Activated T-cell treated with anti-CD3 and anti-CD28 coated beads, Interleukin-2, amount 50 U/mL, for 24 hours (primary cell): ENCODE measurements at places on chromosomes 7 and 10.

DNA sequence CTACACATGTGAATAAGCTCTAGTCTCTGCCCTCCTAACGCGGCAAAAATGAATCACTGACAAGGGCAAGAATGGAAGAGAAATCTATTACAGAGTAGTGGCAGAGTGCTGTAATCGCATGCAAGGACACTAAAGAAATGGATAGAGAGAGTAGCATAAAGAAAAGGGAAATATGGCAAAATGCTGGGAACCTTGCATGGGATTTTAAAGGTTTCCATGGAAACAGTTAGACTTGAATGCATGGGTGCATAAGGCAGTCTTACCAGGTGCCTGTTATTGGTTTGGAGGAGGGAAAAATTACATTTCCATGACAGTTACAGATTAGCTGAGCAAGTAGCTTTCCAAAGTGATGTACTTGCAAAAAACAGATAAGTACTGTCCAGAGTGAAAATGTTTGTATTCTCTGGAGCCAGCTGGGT, 233.4 kb downstream of the PTN start:
- H3K4me3 ChIP-seq, result no peak overlapping the region
- DNase-seq, result no peak
- H3K36me3 ChIP-seq, result no peaks in the 10 kb centered on the region
- H3K27me3 ChIP-seq, result no peaks in the 10 kb centered on the region
- H3K4me1 ChIP-seq, result no peaks in the 10 kb centered on the region

DNA sequence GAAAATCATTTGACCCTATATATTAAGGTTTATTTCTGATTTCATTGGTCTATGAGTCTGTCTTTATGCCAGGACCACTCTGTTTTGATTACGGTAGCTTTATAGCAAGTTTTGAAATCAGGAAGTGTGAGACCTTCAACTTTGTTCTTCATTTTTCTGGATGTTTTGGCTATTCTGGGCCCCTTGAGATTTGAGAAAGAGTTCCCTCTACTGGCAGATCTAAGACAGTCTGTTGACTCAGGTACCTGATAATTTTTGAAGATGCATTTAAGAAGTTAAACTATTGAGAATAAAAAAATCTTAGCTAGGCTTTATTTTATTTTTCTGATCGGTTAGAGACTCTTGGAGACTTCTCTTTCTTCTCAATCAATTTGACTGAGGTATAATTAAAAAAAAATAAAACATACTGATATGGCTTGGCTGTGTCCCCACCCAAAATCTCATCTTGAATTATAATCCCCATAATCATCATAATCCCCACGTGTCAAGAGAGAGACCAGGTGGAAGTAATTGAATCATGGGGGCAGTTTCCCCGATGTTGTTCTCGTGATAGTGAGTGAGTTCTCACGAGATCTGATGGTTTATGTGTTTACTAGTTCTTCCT, 209.2 kb downstream of the SNX10 start:
- no peaks in the 10 kb centered on the region for H3K36me3 ChIP-seq
- no peak for DNase-seq
- no peak overlapping the region for H3K27ac ChIP-seq
- H3K4me3 ChIP-seq, result no peak overlapping the region

- no peak overlapping the region for H3K27ac ChIP-seq
- H3K27me3 ChIP-seq, result no peaks in the 10 kb centered on the region
- no peak for DNase-seq
- peaks cover 79% of the 10 kb centered on the region for H3K4me1 ChIP-seq
- H3K36me3 ChIP-seq, result peaks cover 50% of the 10 kb centered on the region
These were observed 15.4 kb downstream of the STAM start for GRCh38 chr10:17659365-17659764.

DNA sequence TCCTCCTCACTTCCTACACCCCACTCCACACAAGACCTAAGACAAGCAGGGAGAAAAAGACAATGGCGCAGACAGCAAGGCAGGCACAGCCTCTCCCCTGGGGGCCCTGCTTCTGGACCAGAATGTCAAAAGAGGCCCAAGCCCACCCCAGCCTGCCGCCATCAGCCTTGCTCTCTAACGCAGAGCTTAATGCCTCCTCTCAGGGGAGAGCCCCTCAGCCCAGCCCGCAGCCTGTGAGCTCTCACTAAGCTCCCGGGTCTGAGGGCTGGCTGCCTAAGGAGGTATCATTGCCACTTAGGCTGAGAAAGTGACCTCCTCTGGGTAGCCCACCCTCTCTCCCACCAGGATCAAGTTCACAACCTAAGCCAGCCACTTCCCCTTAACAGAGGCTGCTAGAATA, 16.7 kb downstream of the SLIT1 start:
- no peaks in the 10 kb centered on the region for H3K4me1 ChIP-seq
- no peak for DNase-seq

- DNase-seq, result no peak
- no peak overlapping the region for H3K27ac ChIP-seq
- peaks cover 2% of the 10 kb centered on the region for H3K4me1 ChIP-seq
- H3K36me3 ChIP-seq, result no peaks in the 10 kb centered on the region
- H3K4me3 ChIP-seq, result no peak overlapping the region
These were observed 143.4 kb downstream of the HERPUD2 start for GRCh38 chr7:35551321-35552081.

GRCh38 chr7:39349452-39350123, 216.6 kb upstream of the YAE1 start:
- no peak for DNase-seq
- H3K27ac ChIP-seq, result no peak overlapping the region
- H3K36me3 ChIP-seq, result no peaks in the 10 kb centered on the region
- peaks cover 6% of the 10 kb centered on the region for H3K27me3 ChIP-seq
- no peaks in the 10 kb centered on the region for H3K4me1 ChIP-seq
- no peak overlapping the region for H3K4me3 ChIP-seq

- peaks cover 10% of the 10 kb centered on the region for H3K4me1 ChIP-seq
- H3K4me3 ChIP-seq, result no peak overlapping the region
- no peak overlapping the region for H3K27ac ChIP-seq
- no peaks in the 10 kb centered on the region for H3K36me3 ChIP-seq
These were observed 330.0 kb upstream of the C7orf33 start for GRCh38 chr7:148260599-148260998.

DNA sequence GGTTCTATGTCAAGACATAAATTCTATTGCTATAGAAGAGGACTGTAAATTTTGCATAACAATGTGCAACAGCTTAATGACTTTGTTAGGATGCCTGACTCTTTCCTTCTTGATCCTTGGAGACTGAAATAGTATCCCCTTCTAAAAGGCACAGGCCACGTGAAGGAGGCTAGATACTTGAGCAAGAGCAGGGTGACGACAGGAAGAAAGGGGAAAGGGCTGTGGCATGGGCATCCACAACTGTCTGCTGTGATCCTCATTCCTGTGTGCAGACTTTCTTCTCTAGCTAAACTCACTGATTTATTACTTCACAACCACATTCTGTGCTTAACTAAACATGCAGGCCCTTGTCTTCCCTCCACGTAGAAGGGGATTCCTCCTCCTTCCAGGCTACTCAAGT, 1111.8 kb upstream of the C7orf33 start:
- H3K36me3 ChIP-seq, result no peaks in the 10 kb centered on the region
- DNase-seq, result no peak
- H3K27me3 ChIP-seq, result no peaks in the 10 kb centered on the region
- no peak overlapping the region for H3K27ac ChIP-seq
- no peak overlapping the region for H3K4me3 ChIP-seq

DNA sequence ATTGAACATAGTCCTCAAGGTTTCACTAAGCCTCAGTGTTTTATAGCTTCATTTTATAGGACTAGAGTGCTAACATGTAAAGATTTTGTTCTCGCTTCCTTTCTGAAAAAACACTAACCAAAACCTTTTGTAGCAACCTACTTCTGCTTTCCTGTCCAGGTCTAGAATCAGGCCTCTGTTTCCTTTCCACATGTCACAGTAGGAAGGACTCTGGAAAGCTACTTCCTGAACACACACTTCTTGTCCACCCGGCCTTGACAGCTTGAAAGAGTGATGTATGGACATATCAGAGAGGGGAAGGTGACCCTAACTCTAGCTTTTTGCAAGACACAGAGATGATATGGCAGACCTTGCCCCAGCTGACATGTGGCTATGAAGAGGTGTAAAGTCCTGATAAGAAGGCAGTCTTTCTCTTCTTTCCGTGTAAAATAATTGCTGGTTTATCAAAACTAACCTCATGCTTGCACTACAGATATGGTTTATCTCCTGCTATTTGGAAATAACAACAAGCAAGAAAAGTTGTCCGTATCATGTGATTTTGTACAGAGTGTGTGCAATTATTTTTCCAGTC, 175.4 kb downstream of the SKAP2 start:
- no peaks in the 10 kb centered on the region for H3K4me1 ChIP-seq
- no peak for DNase-seq
- no peak overlapping the region for H3K4me3 ChIP-seq
- H3K27ac ChIP-seq, result no peak overlapping the region

- no peaks in the 10 kb centered on the region for H3K4me1 ChIP-seq
- H3K36me3 ChIP-seq, result no peaks in the 10 kb centered on the region
- no peaks in the 10 kb centered on the region for H3K27me3 ChIP-seq
- no peak for DNase-seq
These were observed 118.0 kb downstream of the SPAG6 start for GRCh38 chr10:22463255-22463654.

GRCh38 chr10:27680006-27680557, 65.5 kb downstream of the MKX start:
- no peak for DNase-seq
- H3K36me3 ChIP-seq, result no peaks in the 10 kb centered on the region
- no peak overlapping the region for H3K4me3 ChIP-seq
- H3K4me1 ChIP-seq, result no peaks in the 10 kb centered on the region
- peaks cover 9% of the 10 kb centered on the region for H3K27me3 ChIP-seq

DNA sequence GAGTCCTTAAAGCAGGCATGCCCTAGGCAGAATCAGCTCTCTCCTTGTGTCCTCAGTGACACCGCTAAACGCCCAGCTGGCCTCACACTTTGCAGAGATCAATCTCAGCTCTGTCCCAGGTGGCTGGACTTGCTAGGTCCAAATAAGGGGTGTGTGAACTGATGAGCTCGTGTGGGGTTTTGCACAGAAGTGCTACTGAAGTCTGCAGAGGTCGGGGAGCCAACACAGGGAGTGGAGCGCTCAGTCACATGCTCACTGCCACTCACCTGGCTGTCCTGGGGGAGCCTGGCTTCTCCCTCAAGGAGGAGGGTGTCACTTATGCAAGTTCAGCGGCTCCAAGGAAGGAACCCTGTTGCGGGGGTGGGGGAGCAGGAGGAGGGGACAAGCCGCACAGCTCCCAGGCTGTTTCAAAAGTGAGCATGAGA, 2.0 kb downstream of the ELN start:
- H3K27me3 ChIP-seq, result peaks cover 47% of the 10 kb centered on the region
- H3K27ac ChIP-seq, result no peak overlapping the region
- H3K4me3 ChIP-seq, result no peak overlapping the region
- no peaks in the 10 kb centered on the region for H3K36me3 ChIP-seq
- DNase-seq, result no peak

GRCh38 chr10:133128126-133129070, 31.6 kb upstream of the KNDC1 start:
- no peaks in the 10 kb centered on the region for H3K4me1 ChIP-seq
- no peaks in the 10 kb centered on the region for H3K36me3 ChIP-seq
- peaks cover 12% of the 10 kb centered on the region for H3K27me3 ChIP-seq
- no peak overlapping the region for H3K4me3 ChIP-seq

- H3K36me3 ChIP-seq, result no peaks in the 10 kb centered on the region
- no peak overlapping the region for H3K27ac ChIP-seq
- no peak for DNase-seq
- H3K4me3 ChIP-seq, result no peak overlapping the region
These were observed 57.2 kb downstream of the ITIH5 start for GRCh38 chr10:7609556-7609955.

DNA sequence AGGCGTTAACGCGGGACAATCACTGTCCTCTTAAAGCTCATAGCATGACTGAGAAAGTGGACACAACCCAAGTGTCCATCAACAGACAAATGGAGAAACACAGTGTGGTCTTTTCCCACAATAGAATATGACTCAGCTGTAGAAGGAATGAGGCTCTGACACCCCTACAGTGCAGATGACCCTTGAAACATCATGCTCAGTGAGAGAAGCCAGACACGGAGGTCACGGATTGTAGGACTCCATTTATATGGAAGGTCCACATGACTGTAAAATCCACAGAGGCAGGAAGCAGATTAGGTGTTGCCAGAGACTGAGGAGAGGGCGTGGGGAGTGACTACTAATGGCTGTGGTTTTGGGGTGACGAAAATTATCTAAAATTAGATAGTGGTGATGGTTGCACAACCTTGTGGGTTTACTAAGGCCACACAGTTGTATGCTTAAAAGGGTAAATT, 6.1 kb upstream of the NCAPG2 start:
- no peak overlapping the region for H3K4me3 ChIP-seq
- no peak for DNase-seq
- H3K27ac ChIP-seq, result no peak overlapping the region
- H3K27me3 ChIP-seq, result no peaks in the 10 kb centered on the region
- peaks cover 17% of the 10 kb centered on the region for H3K4me1 ChIP-seq

GRCh38 chr10:127472976-127473375, 76.1 kb upstream of the NPS start:
- peaks cover 10% of the 10 kb centered on the region for H3K27me3 ChIP-seq
- DNase-seq, result no peak
- no peaks in the 10 kb centered on the region for H3K36me3 ChIP-seq
- H3K4me3 ChIP-seq, result no peak overlapping the region

GRCh38 chr7:40717242-40717641, 582.4 kb downstream of the SUGCT start:
- no peaks in the 10 kb centered on the region for H3K27me3 ChIP-seq
- H3K27ac ChIP-seq, result no peak overlapping the region
- DNase-seq, result no peak
- no peak overlapping the region for H3K4me3 ChIP-seq
- H3K36me3 ChIP-seq, result no peaks in the 10 kb centered on the region
- H3K4me1 ChIP-seq, result no peaks in the 10 kb centered on the region

GRCh38 chr7:89332026-89332425, 536.5 kb upstream of the TEX47 start:
- H3K4me3 ChIP-seq, result no peak overlapping the region
- DNase-seq, result no peak

GRCh38 chr10:2222631-2223030, 485.3 kb upstream of the ADARB2 start:
- H3K27ac ChIP-seq, result no peak overlapping the region
- H3K27me3 ChIP-seq, result peaks cover 4% of the 10 kb centered on the region
- H3K4me1 ChIP-seq, result no peaks in the 10 kb centered on the region

GRCh38 chr7:80536426-80536825, 24.6 kb upstream of the GNAT3 start:
- H3K27ac ChIP-seq, result no peak overlapping the region
- no peak overlapping the region for H3K4me3 ChIP-seq
- H3K36me3 ChIP-seq, result no peaks in the 10 kb centered on the region
- H3K27me3 ChIP-seq, result no peaks in the 10 kb centered on the region
- H3K4me1 ChIP-seq, result no peaks in the 10 kb centered on the region

GRCh38 chr10:116444527-116445142, 17.0 kb downstream of the PNLIPRP3 start:
- H3K36me3 ChIP-seq, result no peaks in the 10 kb centered on the region
- peaks cover 10% of the 10 kb centered on the region for H3K27me3 ChIP-seq
- no peak overlapping the region for H3K4me3 ChIP-seq
- DNase-seq, result no peak
- H3K4me1 ChIP-seq, result no peaks in the 10 kb centered on the region
- H3K27ac ChIP-seq, result no peak overlapping the region

DNA sequence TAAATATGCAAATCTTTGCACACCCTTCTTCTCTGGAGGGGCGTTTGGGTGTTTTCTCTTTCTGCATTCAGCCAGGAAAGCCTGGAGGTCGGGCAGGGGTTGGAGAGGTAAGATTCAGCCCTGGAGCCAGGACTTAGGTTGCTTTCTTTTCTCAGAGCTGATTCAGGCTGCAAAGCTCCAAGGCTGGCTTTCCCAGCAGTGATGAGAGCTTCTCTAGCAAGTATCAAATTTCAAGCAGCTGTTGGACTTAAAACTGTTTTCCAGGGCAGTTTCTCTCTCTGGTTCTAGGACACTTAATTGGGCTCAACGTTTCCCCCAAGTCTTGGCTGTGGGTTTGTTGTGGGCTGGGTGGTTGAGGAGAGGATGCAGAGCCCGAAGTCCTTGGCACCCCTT, 608 bp downstream of the AKR1B10 start:
- H3K36me3 ChIP-seq, result no peaks in the 10 kb centered on the region
- H3K4me1 ChIP-seq, result no peaks in the 10 kb centered on the region
- no peak overlapping the region for H3K4me3 ChIP-seq
- H3K27ac ChIP-seq, result no peak overlapping the region
- H3K27me3 ChIP-seq, result peaks cover 13% of the 10 kb centered on the region
